ENCODE measurements at places on chromosomes 2 and 18. TPM values are rescaled to one million over a fixed set of nuclear protein-coding genes. Genes with fewer than 3 reads are reported as not detected.

- DNase-seq: no peak
Observed at GRCh38 chr2:70906439-70907005, 29.2 kb upstream of the ATP6V1B1 start.

- no peak for DNase-seq
Observed at GRCh38 chr2:102010902-102011301, 19.1 kb downstream of the IL1R2 start.

DNA sequence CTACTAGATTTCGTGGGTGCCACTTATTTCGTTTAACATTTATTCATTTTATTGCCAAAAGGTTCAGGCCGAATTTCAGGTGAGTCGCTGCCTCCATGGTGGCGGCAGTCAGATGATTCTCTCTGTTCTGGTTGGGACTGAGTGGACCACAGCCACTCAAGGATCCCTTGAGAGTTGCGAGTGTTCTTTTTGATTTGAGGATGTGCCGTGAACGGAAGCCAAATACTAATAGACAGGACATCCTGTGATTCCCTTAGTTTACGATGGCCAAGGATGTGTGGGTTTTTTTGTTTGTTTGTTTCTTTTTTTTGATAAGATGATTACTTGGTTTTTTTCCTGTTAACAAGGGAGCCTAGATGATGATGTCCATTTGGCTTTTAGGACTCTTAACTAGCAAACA lies 13.2 kb downstream of the MAPRE2 start:
- no peak for DNase-seq

DNA sequence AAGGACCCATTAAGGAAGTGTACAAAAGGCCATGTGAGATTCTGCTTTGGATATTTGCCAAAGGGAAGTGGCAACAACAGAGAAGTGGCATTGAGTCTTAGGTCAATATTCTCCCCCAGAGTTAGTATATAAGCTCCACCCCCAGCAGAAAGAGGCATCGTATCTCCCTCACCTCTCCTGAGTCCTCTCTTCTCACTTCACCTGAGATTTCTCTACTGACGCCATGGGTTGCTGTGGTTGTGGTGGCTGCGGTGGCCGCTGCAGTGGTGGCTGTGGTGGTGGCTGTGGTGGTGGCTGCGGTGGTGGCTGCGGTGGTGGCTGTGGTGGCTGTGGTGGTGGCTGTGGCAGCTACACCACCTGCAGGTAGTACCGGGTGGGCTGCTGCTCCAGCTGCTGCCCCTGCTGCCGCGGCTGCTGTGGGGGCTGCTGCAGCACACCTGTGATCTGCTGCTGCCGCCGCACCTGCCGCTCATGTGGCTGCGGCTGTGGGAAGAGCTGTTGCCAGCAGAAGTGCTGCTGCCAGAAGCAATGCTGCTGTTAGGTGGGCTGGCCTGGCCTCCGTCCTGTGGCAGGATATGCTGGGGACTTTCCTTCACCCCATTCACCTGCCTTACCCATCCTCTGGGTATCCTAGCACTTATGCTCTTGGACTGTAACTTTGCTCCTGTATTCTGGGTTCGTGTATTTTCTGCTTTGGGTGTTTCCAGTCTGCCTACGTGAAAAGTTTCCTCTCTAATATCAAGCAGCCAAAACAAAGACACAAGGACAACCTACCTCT lies 5.9 kb downstream of the SCYGR3 start:
- DNase-seq: no peak

DNA sequence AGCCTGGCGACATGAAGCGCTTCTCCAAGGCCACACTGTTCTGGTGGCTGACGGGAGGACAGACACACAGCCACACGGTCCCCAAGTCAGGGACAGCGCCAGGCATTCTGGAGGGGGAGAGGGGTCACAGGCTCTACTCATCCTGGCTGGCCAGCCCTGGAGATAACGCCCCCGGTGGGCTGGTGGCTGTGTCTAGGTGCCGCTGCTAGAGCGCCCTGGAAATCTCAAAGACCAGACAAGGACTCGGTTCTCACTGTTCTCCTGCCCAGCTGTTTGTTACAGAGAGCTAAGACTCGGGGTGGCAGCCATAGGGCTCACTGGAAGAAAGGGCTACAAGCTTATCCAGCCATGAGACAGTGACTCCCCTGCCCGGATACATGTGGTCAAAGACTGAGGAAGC lies 72.0 kb downstream of the KCNF1 start:
- no peak for DNase-seq

DNA sequence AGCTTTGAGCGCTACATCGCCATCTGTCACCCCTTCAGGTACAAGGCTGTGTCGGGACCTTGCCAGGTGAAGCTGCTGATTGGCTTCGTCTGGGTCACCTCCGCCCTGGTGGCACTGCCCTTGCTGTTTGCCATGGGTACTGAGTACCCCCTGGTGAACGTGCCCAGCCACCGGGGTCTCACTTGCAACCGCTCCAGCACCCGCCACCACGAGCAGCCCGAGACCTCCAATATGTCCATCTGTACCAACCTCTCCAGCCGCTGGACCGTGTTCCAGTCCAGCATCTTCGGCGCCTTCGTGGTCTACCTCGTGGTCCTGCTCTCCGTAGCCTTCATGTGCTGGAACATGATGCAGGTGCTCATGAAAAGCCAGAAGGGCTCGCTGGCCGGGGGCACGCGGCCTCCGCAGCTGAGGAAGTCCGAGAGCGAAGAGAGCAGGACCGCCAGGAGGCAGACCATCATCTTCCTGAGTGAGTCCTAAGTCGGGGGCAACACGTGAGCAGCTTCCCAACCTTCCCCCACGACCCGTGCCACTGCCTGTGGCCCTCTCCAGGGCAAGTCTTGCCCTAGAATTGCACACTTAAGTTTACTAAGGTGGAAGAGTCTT lies 928 bp downstream of the GPR39 start:
- no peak for DNase-seq

DNA sequence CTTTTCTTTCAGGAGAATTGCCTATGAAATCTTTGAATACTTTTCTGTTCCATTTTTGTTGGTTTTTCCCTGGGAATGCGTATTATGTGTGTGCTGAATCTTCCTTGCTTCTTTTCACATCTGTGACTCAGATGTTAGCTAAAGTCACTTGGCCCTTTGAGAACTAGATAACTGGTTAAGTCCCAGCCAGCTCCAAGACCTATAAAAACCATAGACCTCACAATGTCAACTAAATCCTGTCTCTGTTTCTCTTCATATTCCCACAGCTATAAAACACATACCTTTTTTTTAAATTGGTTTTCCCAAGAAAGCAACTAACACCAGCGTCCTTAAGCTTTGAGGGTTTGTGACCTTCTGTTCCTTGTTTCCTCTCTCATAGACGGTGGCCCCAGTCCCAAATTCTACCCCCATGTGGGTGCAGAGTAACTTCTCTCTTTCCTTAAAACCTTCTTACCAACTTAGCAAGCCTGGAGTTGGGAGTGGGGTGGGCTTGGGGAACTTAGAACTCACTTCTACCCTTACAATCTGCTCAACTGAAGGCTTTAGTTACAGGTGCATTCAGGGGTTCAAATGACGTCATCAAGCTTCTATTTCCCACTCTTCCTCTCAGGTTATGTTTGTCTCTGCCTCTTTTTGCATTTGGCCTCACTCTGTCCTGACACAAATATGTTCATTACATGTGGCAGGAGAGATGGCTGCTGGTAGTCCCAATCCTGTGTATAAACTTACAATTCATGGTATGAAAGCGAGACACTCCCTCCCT lies 58.1 kb upstream of the TGIF1 start:
- DNase-seq: no peak

DNA sequence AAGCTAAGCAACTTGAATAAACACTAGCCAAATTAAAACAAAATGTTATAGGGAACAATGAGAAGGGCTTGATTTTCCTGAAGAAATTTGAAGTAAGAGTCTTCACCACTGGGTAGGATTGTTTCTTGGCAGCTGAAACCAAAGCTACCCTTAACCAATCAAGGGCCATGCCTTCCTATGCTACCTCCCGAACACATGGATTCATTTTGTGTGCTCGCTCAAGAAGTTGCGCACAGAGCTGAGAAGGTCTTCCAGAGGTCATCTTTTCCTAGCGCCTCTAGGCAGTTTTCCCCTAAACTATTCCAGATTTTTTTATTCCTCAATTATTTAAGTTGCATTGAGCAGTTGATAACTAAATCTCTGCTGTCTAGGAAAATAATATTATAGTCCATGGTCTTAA lies 264.6 kb downstream of the RBM43 start:
- DNase-seq: no peak

- DNase-seq: no peak
Observed at GRCh38 chr18:49997558-49997957, 184.2 kb upstream of the ACAA2 start.

GRCh38 chr2:44351088-44351487 lies 10.2 kb downstream of the PREPL start:
- peak; percentile 48 for DNase-seq

DNA sequence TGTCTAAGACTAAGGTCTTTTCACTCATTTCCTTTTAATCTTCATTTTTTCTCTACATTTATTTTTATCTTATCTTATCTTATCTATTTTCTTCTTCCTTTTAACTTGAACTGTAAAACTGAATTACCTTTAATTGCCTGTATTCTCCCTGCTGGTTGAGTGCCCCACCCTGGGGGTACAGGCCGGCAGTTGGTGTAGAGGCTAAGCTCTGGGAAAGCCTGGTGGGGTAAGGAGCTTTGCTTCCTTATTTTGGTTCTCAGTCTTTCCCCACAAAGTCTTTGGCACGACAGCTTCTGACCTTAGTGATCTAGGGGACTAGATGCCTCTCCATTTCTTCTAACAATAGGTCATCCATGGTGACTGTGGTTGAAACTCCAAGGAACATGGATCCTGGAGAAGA lies 26.8 kb upstream of the HAAO start:
- no peak for DNase-seq

- DNase-seq: peak; percentile 79
Observed at GRCh38 chr2:104332731-104333130, 521.2 kb upstream of the POU3F3 start.

- no peak for DNase-seq
Observed at GRCh38 chr2:159895258-159896065, 97.5 kb upstream of the CD302 start.

GRCh38 chr18:23243178-23243577 lies 107.9 kb downstream of the CABLES1 start:
- DNase-seq: no peak

- DNase-seq: peak; percentile 84
Observed at GRCh38 chr2:216210701-216211540, 101.8 kb downstream of the XRCC5 start.

DNA sequence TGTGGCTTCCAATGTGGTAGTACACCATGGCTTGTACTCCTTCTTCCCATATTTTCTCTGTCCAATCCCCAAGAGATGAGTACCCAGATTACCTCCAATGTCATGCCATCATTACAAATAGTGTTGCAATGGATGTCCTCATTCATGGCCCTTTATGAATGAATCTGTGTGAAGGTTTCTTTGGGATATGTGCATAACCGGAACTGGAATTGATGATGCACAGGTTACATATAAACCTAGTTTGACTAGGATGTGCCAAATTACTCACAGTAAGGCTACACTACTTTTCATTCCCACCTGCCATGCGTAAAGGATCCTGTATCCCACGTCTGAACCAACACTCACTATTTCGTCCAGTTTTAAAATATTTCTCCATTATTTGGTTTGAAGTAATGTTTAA lies 173.9 kb upstream of the CXCR4 start:
- peak; percentile 82 for DNase-seq

DNA sequence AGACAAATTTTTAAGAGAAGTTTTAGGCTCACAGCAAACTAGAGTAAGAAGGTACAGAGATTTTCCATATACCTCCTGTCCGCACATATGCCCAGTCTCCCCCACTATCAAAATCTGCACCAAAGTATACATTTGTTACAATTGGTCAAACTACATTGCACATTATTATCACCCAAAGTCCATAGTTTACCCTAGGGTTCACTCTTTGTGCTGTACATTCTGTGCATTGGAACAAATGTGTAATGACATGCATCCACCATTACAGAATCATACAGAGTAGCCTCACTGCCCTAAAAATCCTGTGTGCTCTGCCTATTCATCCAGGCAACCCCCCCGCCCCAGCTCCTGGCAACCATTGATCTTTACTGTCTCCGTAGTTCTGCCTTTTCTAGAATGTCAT lies 61.7 kb upstream of the SPRED2 start:
- DNase-seq: no peak

DNA sequence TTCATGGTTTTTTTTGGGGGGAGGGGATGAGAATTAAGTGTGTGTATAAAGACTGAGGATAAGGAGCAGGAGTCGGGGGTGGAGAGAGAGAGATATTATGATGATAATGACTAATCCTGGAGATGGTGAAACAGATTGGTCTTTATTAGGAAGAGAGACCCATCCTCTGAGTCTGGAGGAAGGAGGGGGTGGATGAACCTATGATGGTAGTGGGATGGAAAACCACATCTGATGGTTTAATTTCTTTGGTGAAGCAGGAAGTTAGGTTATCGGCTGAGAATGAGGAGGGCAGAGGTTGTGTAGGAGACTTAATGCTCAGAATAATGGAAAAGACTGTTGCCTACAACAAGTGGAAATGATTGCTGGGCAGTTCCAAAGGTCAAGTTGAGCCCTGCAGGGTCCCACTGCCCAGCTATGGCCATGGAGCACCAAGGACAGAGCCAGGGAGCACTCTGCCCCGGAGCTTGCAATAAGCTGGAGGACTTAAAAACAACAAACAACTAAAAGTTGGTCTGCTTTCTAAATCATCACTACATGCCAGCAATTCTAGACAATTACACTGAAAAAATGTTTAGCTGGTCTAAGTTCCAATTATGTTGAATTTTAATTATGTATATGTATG lies 7.9 kb downstream of the SLC16A14 start:
- no peak for DNase-seq

DNA sequence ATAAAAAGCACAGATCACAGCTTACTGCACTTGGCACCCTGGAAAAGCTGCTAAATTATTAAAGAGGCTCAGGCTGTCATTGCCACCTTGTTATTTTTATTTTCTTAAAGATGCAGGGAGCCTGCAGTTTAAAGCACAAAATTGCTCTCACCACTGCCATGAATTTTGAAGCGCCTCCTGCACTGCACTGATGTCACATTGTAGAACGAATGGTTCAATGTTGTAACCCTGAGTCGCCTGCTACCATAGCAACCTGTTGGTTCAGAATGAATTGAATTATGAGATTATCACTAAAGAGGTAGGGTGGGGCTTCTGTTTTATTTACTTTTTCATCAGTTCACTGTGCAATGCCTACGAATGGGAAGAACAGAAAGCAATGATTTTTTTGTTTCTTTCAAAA lies 16.5 kb downstream of the SCG2 start:
- no peak for DNase-seq

GRCh38 chr2:228474466-228474865 lies 293.0 kb upstream of the SPHKAP start:
- peak; percentile 89 for DNase-seq

Gene UGT1A6
- total RNA-seq: 206 TPM

Gene VWC2L
- 0.15 TPM for total RNA-seq

Gene FAM237A
- not detected for total RNA-seq

Gene ANKRD44
- total RNA-seq: 16.9 TPM

Gene STON1
- total RNA-seq: 6.8 TPM

Gene SP140L
- total RNA-seq: 5.4 TPM

Gene HRH4
- not detected for total RNA-seq

Gene ITPRID2
- 78.0 TPM for total RNA-seq

Gene NBAS
- total RNA-seq: 87.3 TPM

Gene REG3A
- not detected for total RNA-seq

Gene ALPG
- total RNA-seq: not detected

Gene SAG
- total RNA-seq: not detected

Gene HOXD13
- not detected for total RNA-seq

Gene CBLN2
- 0.17 TPM for total RNA-seq

Gene RGPD3
- 1.0 TPM for total RNA-seq

Data from renal cortical epithelial cell (primary cell).